CD8-positive, alpha-beta memory T cell (primary cell): ENCODE measurements at places on chromosomes 12 and 14.

GRCh38 chr14:68014771-68015170 lies 195.2 kb downstream of the RAD51B start:
- DNase-seq: no peak

DNA sequence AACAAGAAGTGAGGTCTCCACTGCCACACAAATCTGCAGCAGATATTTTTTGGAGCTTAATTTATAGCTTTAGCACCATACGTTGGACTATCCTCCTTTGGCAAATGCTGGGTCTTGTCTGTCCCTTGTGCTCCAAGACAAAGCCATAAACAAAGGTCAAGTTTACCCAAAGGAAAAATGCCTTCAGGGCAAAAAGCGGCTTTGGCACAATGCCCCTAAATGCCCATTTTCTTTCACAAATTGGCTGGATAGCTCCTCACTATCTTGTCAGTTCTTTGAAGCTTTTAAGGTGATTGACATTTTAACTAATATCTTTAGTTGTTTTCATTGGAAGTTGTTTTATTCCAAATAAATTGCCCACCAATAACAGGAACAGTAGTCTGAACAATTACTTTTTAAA lies 59.6 kb downstream of the EML5 start:
- no peak for DNase-seq

DNA sequence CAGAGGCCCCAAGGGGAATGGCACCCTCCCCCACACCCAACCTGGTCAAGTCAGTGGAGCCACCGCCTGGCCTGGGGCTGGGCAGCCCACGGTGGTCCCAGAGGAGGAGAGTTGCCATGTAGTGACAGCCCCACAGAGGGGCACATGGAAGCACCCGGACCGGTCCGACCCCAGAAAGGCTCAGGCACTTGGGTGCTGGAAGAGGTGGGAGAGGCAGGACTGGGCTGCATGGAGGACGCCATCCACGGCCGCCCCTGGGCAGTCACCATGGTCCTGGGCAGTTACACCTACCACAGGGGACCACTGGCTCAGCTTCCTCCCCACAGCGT lies 37.9 kb upstream of the TMEM179 start:
- no peak for DNase-seq

DNA sequence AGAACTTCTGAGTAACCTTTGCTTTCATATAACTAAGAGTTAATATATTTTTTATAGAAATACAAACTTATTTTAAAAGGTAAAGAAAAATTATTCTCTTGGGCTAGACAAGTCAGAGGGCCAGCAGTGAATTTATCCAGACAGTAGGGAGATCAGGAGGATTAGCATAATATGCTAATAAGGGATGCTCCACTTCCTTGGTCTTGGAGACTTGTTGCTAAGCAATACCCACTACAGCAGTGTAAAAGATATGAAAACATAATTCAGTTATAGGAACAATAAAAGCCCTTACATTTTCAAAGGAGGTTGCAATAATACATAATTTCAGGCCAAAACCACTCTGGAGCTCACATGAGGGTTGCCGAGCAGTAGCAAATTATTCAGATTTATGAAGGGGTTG lies 615.6 kb downstream of the KCNH5 start:
- DNase-seq: no peak

- DNase-seq: no peak
Observed at GRCh38 chr12:92419201-92419600, 273.6 kb upstream of the BTG1 start.

DNA sequence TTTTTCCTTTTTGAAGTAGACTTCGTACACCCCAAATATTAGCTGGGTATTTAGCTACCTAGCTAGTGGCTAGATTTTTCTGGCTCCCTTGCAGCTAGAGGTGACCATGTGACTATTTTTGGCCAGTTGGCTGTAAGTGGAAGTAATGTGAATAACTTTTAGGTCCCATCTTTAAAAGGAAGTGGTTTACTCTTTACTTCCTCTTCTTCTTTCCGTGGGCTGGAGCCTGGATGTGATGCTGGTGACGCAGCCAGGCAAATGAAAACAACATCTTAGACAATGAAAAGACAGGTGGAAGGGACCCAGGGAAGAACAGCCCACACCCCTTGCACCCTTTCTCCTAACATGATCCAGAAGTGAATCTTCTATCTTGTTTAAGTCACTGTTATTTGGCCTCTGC lies 245.5 kb downstream of the ATP23 start:
- no peak for DNase-seq

DNA sequence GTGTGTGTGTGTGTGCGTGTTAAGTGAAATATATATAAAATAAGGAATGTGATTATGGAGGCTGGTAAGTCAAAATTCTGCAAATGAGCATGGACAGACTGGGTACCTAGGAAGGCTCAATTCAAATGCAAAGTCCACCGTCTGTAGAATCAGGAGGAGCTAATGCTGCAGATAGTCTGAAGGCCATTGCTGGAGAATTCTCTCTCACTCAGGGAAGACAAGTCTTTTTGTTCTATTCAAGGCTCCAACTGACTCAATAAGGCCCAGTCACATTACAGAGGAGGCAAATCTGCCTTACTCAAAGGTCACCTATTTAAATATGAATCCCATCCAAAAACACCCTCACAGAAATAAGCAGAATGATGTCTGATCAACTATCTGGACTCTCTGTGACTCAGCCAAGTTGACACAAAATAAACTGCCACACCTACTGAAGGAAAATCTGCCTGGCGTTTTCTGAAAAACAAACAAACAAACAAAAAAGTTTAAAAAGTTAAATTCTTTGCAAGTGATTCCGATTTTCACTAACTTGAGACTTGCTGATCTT lies 684 bp upstream of the KLRF2 start:
- DNase-seq: no peak

GRCh38 chr12:52230364-52231281 lies 2.4 kb upstream of the KRT7 start:
- DNase-seq: no peak

- DNase-seq: no peak
Observed at GRCh38 chr14:31834616-31835015, 242.5 kb upstream of the ARHGAP5 start.

- no peak for DNase-seq
Observed at GRCh38 chr14:90408713-90409112, 11.9 kb downstream of the CALM1 start.

DNA sequence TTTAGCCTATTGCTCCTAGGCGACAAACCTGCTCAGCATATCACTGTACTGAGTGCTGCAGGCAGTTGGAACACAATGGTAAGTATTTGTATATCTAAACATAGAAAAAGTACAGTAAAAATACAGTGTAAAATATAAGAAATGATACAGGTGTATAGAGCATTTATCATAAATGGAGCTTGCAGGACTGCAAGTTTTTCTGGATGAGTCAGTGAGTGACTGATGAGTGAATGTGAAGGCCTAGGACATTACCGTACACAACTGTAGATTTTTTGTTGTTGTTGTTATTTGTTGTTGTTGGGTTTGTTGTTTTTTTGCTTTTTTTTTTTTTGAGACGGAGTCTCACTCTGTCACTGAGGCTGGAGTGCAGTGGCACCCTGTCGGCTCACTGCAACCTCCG lies 33.4 kb downstream of the PNMA1 start:
- no peak for DNase-seq

- no peak for DNase-seq
Observed at GRCh38 chr14:22664261-22664660, 20.1 kb upstream of the OR6J1 start.

DNA sequence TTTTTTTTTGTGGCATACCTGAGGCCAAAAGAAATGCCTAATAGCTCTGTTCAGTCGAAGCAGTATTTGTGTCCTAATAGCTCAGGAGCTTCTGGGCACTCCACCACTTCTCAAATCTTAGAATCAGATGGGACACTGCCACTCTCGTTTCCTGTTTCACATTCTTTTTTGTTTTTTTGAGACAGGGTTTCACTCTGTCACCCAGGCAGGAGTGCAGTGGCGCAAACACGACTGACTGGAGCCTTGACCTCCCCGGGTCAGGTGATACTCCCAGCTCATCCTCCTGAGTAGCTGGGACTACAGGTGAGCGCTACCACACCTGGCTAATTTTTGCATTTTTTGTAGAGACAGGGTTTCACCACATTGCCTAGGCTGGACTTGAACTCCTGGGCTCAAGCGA lies 52.7 kb downstream of the SPPL3 start:
- DNase-seq: no peak

DNA sequence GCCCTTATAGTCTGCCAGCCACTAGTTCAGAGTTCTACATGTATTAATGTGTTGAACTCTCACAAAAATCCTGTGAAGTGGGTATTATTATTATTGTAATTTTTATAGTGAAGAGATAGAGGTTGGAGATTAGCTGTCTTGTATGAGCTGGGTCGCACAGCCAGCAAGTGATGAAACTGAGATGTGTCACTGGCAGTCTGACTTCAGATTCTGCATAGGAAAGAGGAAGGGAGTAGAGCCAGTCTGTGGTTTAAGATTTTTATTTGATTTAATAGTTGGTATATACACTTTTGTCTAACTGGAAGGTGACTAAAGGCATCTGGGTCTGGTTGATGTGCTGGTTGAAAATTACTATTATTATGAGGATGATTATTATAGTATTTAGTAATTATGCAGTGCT lies 5.8 kb upstream of the FRS2 start:
- DNase-seq: no peak

DNA sequence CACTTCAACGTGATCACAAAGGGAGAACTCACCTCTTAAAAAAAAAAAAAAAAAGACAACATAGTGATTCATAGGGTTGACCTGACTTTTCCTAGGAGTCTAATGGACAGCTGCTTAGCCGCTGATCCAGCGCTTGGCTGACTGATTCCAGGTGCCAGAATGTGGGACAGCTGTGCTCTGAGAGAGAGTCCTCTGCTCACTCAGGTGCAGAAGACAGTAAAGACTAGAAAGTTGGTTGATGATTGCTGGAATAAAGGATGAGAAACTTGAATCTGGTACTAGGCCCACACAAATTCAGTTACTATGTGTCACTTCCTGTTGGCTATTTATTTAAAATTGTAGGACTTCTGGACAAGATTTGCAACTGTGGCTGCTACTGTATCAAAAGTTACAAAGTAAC lies 229.4 kb downstream of the CHST11 start:
- no peak for DNase-seq

DNA sequence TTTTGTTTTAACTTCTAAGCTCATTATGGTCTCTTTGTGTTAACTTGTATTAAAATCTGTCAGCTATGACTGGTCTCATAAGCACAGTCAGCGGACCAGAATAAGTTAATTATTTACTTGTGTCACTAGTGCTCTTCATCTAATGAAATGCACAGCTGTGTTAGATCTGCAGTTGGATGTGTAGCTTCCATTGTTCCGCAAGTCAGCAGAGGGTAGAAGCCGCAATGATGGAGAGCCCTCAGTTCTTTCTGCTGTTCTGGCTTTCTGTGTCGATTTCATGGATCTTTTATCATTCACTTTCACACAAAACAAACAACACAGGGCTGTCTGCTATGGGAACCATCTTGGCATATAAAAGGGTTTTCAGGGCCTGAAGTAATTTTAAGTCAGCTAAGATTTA lies 89.3 kb upstream of the RFX4 start:
- no peak for DNase-seq

DNA sequence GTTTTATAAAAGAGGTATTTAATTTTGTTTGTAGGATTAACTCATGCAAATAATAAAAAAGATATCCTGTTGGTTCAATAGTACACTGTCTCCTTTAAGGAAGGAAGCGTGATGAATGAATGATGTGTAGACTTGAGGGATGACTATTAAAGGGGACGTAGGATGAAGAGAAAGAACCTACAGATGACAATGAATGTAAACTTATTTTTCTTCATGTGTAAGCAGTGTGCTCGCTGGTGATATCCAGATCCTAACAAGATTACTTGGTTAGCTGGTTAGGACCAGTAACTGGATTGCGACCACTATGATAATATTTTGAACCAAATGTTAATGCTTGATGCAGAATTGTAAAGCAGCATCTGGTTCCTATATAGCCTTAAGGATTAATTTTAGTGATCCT lies 2.6 kb downstream of the ARF6 start:
- no peak for DNase-seq

- no peak for DNase-seq
Observed at GRCh38 chr14:59483363-59483762, 845 bp downstream of the L3HYPDH start.

DNA sequence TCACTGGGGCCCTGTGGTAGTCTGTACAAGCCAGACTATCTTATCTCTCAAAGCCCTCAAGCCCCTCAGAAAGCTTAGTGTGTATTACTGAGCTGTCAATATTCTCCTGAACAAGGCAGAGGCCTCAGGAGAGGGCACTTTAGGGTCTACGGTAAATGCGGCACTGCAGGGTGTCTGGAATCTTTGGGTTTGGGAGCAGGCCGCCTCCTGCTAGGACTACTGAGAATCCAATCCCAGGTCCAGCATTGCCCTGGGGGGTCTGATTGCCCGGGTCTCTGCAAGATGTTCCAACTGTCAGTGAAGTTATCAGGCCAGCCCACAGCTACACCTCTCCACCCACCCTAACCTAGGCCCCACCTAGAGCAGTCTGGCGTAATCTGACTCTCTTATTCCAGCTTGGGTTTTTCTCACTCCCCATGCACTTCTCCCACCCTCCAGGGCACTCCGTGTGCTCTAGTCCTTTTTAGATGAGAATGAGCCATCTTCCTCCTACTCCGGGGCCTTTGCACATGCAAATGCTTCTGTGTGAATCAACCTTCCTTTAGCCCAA lies 4.3 kb upstream of the ZFP36L1 start:
- no peak for DNase-seq

DNA sequence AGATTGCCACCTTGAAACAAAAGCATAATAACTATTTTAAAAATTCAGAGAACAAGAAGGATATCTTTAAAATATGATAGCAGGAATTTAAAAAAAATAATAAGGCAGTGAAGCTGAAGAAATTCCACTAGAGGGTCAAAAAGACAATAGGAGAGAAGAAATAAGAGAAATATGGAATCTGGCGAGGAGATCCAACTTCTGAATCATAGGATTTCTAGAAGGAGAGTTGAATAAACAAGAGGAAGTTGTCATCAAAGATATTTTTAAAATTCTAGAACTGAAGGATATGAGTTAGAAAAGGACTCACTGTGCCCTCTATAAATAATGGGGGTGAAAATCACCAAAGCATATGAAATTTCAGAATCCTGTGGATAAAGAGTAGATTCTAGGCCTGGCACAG lies 26.8 kb upstream of the TOMM20L start:
- no peak for DNase-seq

DNA sequence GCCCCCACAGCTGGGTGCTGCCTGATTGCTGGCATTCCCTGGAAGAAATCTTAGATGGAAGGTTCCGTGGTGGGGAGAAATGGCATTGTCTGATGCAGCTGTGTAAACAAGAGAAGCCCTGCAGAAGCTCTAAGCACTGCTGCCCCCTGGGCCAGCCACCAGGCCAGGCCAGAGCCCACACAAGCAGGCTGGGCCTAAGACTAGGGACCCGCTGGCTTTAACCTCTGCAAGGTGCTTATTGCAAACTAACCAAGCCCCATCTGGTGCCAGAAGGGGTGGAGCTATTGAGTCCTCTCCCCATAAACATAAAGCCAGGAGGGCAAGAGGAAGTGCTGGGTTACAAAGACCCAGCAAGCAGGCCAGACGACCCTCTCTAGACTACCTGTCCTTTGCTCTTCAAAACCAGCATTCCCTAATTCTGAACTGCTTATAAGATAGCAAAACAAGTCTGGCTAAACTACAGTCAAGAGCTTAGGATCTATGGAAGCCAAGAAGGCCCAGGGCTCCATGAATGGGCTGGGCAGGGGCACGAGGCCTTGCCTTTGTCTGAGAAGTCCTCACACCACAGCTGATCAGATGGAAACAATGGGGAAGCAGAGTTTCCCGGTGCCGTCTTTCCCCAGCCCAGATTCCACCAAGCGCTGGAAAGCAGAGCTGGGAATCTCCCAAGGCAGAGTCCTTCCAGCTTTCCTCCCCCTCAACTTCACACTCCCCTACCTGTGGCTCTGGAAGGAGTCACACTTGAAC lies 28.8 kb downstream of the P2RX4 start:
- DNase-seq: no peak

- DNase-seq: no peak
Observed at GRCh38 chr12:68585966-68586365, 24.7 kb upstream of the RAP1B start.
